Placental epithelial cell (primary cell): ENCODE measurements at places on chromosomes 11 and 22. TPM values are rescaled to one million over a fixed set of nuclear protein-coding genes. Genes with fewer than 3 reads are reported as not detected.

HEPN1 gene
- 0.22 TPM in 1 of 2 replicates, not detected in the other for total RNA-seq

IL10RA gene
- total RNA-seq, result not detected in 2 replicates

HMOX1 gene
- total RNA-seq, result 7.9 and 8.4 TPM in 2 replicates

MRPL11 gene
- total RNA-seq, result 24.7 and 30.1 TPM in 2 replicates

TTC17 gene
- 57.2 and 78.1 TPM in 2 replicates for total RNA-seq

IFITM10 gene
- total RNA-seq, result 0.79 TPM in 1 of 2 replicates, not detected in the other

FUT4 gene
- 14.1 and 14.5 TPM in 2 replicates for total RNA-seq

OR8A1 gene
- total RNA-seq, result not detected in 2 replicates

KCNK4 gene
- total RNA-seq, result under 0.01 TPM in 1 of 2 replicates, not detected in the other

LDHA gene
- total RNA-seq, result 328 and 1,137 TPM in 2 replicates

MGAT3 gene
- total RNA-seq, result 0.54 and 2.4 TPM in 2 replicates

LGALS1 gene
- total RNA-seq, result 646 and 1,209 TPM in 2 replicates

RBM4 gene
- total RNA-seq, result 90.0 and 98.2 TPM in 2 replicates

WNT7B gene
- total RNA-seq, result 0.11 TPM in 1 of 2 replicates, not detected in the other

KCTD21 gene
- total RNA-seq, result 10.2 and 15.3 TPM in 2 replicates

SYT12 gene
- total RNA-seq, result not detected in 2 replicates

CELSR1 gene
- total RNA-seq, result 78.5 and 135 TPM in 2 replicates

OR6X1 gene
- not detected in 2 replicates for total RNA-seq

PLEKHB1 gene
- total RNA-seq, result 1.2 TPM in 1 of 2 replicates, not detected in the other

PRG3 gene
- not detected in 2 replicates for total RNA-seq

MFNG gene
- not detected in 2 replicates for total RNA-seq

LZTR1 gene
- 45.1 and 53.0 TPM in 2 replicates for total RNA-seq

FAM111B gene
- 2.2 and 5.9 TPM in 2 replicates for total RNA-seq

FKBP2 gene
- total RNA-seq, result 25.8 and 70.3 TPM in 2 replicates

GAL gene
- total RNA-seq, result 5.1 TPM in 1 of 2 replicates, not detected in the other

CBLIF gene
- not detected in 2 replicates for total RNA-seq

MOGAT2 gene
- total RNA-seq, result not detected in 2 replicates

OTOG gene
- not detected in 2 replicates for total RNA-seq

LUZP2 gene
- 0.87 and 2.4 TPM in 2 replicates for total RNA-seq

MRGPRX4 gene
- total RNA-seq, result not detected in 2 replicates
